Urinary bladder (tissue), 4 donors: ENCODE measurements at places on chromosomes 2 and 18. TPM values are rescaled to one million over a fixed set of nuclear protein-coding genes. Genes with fewer than 3 reads are reported as not detected.

DNA sequence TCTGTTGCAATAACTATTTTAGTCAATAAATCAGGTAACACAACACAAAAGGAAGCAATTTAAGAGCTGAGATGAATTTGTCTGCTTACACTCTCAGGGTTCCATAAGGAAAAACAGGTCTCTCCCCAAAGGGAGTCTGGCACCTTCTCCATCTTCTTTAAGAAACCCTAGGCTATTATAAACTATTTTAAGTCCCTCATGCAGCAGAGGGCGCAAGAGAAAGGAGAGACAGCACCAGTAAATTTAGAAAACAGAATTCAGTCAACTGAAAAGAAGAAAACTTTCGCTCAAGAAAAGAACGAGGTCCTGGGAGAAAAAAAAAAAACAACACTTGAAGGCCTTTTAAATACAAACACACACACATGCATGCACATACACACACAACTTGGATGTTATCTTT is 19.1 kb downstream of the SULT1C4 start:
- no peak for DNase-seq

- no peak for DNase-seq
Measured at GRCh38 chr2:159903443-159904126, 105.6 kb upstream of the CD302 start.

DNA sequence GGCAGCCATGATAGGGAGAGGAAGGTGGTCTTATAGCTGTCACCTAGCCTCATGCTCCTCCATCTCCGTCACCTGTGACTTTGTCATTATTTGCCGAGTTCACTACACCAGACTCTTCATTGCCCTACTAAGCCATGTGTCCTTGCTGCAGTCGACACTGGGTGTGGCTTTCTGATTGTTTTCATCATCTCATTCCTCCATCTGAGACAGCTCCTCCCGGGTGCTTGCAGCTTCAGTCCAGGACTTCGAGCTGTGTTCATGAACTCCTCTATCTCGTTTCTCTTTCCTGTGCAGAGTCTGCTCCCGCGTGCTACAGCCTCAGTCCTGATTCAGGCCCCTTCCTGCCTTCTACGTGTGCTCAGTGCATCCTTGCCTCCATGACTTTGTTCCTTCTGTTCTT is 295.1 kb upstream of the TNP1 start:
- no peak for DNase-seq

DNA sequence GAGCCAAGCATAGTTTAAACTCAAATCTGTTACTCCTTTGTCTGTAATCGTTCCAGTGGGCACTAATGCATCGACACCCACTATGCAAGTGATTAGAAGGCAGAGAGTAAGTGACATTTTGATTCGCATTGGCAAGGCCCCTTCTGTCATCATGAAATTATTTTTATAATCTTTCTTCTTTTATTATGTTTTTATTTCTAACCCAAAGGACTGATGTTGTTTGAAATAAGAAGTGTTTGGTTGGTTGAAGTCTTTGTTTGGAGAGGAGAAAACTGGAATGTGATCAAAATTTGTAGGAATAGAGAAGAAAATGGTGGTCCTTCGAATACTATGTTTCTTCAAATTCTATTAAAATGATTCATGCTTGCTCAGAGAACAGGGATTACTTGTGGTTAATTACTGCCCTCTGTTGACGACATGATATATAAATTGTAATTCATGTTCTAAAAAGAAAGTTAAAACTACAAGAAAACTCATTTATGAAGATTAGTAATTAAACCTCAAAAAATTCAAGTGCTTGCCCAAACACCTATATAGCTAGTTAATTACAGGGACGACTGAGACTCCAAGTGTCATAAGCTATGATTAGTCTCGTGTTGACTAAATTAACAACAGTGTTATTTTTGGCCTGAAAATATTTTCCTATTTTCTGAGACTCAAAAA is 26.4 kb upstream of the TFPI start:
- DNase-seq: no peak

SPEG gene
- polyA plus RNA-seq: 226 TPM

DNA sequence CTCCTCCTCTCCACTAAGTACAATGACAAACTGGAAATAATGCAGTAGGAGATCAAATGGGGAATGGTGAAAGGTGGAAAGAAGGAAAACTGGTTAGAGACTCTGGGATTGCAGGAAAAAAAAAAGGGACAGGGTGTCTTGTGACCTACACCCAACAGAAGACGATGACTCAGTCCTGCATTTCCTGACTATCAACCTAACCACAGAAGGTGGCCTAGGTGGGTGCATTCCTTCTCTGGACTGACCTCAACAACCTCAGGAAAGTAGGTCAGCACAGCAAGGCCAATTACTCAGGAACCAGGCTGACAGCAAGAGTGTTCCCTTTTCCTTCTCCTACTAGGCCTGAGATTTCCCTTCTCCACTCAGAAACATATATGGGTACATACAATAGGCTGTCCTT is 1386.4 kb upstream of the ZEB2 start:
- no peak for DNase-seq

C1GALT1C1L gene
- 2.9 TPM for polyA plus RNA-seq

DNA sequence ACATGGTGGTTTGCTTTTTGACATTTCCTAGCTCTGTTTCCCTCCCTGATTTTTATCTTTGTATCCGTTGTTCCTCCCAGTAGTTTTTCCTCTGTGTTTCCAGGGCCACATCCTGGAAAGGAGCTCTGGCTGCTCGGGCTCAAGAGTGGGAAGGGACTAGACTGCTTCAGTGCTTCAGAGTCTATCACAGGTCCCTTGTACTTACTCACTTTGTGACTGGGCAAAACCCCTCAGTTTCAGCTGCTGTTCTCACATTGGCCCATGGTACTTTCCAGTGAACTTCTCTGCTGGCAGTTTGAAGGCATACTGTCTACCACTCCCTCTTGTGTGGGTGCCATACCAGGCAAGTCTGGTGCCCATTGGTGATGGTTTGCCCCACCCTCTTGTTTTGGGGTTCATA is 7.5 kb upstream of the STAMBP start:
- DNase-seq: no peak

TGFA gene
- 2.1 TPM for polyA plus RNA-seq

SERTAD2 gene
- 17.6 TPM for polyA plus RNA-seq

TMEM37 gene
- polyA plus RNA-seq: 7.8 TPM

SLC4A3 gene
- 2.6 TPM for polyA plus RNA-seq

GRCh38 chr2:83481436-83481835 is 977.6 kb downstream of the SUCLG1 start:
- DNase-seq: no peak

- no peak for DNase-seq
Measured at GRCh38 chr2:7594211-7594610, 677.0 kb downstream of the RNF144A start.

HOXD12 gene
- 0.09 TPM for polyA plus RNA-seq

ITGA4 gene
- 5.2 TPM for polyA plus RNA-seq

DNA sequence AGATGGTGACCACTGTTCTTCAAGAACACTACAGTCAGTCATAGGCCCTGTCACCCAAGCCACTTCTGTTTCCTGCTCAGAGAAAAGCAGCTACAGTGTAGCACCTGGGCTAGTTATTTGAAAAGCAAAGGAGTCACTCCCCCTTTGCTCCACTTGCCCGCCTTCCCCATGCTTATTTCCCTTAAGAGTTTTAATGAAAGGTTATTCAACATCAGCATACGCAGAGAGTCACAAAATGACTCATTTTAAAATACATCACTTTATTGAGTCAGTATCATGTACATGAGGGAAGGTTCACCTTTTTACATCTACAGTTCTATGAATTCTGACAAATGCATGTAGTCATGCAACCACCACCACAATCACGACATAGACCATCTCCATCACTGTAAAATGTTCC is 71.3 kb downstream of the TNFRSF11A start:
- no peak for DNase-seq

GRCh38 chr18:23068011-23068410 is 67.3 kb upstream of the CABLES1 start:
- DNase-seq: no peak

GRCh38 chr2:28457237-28457636 is 38.6 kb upstream of the PLB1 start:
- DNase-seq: no peak

DNA sequence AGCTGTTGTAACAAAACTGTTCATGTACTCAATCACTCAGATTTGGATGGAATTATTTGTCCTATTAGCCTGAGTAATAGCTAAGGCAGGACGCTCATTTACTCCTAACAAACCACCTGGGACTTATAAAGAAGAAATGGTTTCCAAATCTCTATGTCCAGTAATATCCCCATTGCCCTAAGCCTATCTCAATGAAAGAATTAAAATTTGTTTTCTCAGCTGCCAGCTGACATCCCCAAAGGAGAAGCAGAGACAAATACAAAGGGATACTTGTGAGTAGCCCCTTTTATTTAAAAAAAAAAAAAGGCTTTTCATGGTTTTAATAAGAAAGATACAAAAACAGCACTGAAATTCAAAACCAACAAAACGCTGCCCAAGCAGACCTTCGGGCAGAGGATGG is 211.4 kb upstream of the PARD3B start:
- DNase-seq: no peak

DNA sequence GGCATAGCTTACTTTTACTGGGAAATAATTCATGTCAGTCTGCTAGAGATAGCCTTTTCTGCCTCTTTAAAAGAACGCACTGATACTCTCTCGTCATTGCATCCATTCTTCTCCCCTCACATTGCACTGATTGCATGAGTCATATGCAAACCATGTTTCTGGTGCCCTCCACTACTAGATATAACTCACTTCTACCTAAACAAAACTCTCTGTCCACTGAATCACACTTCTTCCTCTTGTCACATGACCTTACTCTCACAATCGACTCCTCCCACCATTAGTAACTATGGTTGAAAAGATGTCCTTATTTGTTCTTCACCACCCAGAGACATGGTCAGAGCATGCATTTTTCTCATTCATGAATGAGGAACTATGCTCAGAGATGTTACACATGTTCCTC is 158.0 kb downstream of the CSRNP3 start:
- no peak for DNase-seq

ASXL3 gene
- 1.1 TPM for polyA plus RNA-seq

DNA sequence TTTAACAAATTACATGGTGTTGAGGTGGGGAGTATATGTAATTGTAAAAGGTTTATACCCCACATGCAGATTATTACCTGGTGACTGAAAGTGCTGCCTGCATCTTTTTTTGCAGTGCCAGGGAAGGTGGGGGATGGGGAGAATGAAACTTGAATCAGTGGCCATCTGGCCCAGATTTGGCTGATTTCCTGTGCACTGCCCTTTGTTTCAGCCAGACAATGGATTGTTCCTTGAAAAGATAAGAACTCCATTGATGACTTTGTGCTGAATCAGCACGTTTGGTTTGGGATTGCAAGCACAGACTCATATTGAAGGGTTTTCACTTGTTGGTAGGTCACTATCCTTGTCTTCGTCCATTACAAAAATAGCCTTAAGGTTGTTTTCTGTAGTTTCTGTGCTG is 20.9 kb downstream of the GREB1L start:
- DNase-seq: no peak

SERPINB12 gene
- polyA plus RNA-seq: not detected

GRCh38 chr2:226131299-226131784 is 668.3 kb downstream of the IRS1 start:
- DNase-seq: no peak

TMEM198 gene
- polyA plus RNA-seq: 6.0 TPM

DNA sequence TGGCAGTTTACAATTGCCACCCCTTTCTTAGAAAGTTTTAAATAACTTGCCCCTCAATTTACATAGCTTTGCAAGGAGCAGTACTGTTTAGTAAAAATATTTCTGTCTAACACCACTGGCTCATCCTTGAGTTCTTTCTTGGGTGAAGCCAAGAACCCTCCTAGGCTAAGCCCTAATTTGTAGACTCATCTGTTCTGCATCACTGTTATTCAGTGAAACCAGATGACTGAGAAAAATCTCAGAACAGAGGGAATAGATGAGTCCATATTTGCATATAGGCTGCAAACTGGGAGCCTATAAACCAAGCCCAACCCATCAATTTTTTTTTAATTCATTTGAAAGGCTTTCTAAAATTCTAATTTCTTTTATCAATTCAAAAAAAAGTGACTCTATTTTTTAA is 161.4 kb upstream of the TFPI start:
- no peak for DNase-seq

DNA sequence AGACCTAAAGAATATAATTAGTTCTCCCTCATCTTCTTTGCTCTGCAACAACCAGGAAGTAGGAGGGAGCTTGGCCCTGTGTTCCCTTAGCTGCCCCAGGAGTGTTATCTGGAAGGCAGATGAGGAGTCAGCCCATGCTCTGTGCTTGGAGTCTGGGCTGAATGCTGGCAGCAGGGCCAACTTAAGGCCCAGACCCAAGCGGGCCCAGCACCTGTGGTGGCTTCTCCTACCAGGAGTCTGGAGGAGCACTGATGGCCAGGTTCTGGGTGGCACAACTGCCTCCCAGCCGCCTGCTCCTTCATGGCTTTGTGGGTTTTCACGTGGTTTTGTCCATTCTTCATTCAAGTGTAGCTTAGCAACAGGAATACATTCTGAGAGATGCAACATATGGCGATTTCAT is 1910.7 kb upstream of the LRRTM1 start:
- no peak for DNase-seq

FBXO48 gene
- 0.68 TPM for polyA plus RNA-seq

RFX8 gene
- 0.30 TPM for polyA plus RNA-seq
